ENCODE measurements at places on chromosomes 6 and 20.

GRCh38 chr20:41992481-41992880, 374.3 kb upstream of the CHD6 start:
- DNase-seq = no peak

- DNase-seq = no peak
Measured at GRCh38 chr6:84027340-84028181, 6.0 kb upstream of the MRAP2 start.

GRCh38 chr20:41278936-41279335, 38.6 kb downstream of the ZHX3 start:
- no peak for DNase-seq

DNA sequence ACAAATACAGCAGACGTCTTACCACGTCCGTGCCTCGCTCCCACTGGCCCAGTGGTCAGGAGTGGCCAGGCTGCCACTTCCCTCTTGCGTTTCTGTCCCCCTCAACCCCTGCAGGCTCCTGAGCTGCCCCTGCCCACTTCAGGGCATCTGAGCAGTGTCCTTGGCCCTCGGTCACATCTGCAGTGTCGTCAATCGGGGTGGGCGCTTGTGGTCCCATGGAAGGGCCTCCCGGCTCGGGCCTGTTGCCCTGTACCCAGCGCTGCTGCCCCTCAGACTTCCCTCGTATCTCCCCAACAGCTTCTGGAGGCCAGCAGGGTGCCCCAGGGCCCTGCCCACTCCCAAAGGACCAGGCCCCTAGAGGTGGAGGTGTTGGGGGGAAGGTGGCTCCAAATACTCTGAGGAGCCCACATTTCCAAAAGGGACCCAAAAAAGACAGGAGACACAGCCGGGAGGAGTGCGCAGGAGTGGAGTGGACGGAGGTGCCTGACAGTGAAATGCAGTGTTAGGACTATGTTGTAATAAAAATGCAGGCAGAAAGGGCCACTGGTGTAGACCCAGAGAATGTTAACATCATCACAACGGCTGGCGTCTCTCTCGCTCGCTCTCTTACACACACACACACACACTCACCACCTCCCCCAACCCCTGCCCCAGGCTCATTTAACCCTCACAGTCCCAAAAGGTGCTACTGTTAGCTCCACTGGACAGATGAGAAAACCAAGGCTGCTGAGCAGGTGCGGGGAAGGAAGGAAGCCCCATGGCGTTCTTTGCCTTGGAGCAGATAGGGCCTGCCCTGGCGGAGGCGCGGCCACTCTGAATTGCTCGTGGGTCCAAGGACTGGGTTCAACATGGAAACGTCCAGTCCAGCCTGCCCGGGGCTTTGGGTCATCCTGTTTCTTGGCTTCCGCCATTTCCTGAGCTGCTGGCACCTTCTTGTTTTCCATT, 343.9 kb downstream of the ZFAND3 start:
- DNase-seq = no peak

DNA sequence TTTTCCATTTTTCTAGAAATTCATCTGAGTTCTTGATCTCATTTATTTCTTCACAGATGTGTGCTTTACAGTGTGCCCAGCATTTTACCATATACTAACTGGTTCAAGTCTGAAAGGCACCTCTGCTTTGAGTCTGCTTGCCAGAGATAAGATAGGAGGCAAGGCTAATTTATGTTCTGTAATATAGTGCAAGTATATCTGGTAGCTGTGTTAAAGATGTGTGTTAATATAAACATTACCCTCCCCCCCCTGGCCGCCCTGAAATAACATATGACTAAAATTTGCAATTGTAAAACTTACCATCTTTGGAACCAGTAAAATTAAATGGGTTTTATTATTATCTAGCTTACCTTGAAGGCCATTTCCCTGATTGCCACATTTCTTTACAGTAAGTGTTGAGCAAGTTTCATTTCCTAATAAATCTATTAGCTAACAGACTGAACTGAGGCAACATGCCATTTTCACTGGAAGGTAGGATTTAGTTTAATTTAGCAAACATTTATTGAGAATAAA, 2.7 kb downstream of the FBXO9 start:
- DNase-seq = no peak

Measured in GM19239 (cell line).